Stimulated activated CD4-positive, alpha-beta T cell treated with anti-CD3 and anti-CD28 coated beads, Interleukin-4, amount 100 ng/mL, for 1 hour (primary cell): ENCODE measurements at places on chromosomes 4 and X.

GRCh38 chr4:90438522-90438921 lies 311.3 kb downstream of the CCSER1 start:
- no peak for DNase-seq

DNA sequence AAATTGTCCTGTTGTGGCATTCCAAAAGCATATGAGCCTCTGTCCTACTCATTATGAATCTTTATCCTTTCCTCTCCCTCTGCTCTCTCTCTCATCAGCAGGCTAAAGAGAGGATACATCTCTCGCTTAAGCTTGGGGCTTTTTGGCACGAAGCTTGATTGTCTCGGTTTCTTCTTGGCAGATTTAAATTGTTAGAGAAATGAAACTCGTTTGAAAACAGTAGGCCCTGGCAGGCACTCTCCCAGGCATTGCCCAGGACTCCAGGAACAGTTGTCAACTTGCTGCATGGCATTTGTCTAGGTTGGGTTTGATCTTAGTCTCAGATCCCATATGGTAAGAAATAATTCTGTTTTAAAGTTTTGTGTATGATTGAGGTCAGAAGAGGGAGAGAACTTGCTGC lies 35.5 kb downstream of the NAA11 start:
- DNase-seq: no peak

- no peak for DNase-seq
Measured at GRCh38 chrX:54007682-54008081, 36.6 kb downstream of the PHF8 start.

DNA sequence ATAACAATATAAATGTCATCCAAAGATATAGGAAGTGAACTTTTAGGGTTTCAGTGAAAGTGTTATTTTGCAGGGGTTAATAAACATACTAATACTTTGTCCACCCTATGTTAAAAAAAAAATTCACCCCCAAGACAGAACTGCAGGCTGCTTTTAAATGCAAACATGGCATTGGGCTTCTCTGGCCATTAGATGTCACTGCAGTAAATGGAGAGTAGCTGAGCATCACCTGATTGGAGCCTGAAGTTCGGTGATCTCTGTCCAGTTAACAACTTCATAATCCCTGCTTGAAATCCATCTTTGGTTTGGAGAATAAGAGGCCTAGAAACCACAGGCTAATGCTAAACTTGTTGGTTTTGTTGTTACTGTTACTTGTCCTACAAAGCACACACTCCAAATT lies 18.7 kb downstream of the SLC25A43 start:
- DNase-seq: no peak

GRCh38 chr4:21656832-21657231 lies 291.7 kb downstream of the KCNIP4 start:
- no peak for DNase-seq

- DNase-seq: no peak
Measured at GRCh38 chrX:101230636-101231035, 11.1 kb downstream of the DRP2 start.

DNA sequence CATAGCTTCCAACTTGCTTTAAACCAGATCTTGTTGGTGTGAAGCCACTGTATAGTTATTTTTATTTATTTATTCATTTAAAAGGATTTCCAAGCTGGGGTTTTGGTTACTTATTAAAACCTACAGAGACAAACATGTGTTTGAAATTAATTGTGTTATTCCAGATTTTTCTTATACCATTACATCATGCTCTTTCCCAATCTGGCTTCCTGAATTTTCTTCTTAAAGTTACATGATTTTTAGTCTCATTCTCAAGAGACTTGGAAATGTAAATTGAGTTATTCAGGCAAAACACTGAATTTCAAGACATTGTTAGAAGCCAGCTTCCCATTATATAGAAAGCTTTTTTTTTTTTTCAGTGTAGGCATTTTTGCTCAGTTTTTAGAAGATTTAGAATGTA lies 381.9 kb downstream of the IL1RAPL1 start:
- no peak for DNase-seq

DNA sequence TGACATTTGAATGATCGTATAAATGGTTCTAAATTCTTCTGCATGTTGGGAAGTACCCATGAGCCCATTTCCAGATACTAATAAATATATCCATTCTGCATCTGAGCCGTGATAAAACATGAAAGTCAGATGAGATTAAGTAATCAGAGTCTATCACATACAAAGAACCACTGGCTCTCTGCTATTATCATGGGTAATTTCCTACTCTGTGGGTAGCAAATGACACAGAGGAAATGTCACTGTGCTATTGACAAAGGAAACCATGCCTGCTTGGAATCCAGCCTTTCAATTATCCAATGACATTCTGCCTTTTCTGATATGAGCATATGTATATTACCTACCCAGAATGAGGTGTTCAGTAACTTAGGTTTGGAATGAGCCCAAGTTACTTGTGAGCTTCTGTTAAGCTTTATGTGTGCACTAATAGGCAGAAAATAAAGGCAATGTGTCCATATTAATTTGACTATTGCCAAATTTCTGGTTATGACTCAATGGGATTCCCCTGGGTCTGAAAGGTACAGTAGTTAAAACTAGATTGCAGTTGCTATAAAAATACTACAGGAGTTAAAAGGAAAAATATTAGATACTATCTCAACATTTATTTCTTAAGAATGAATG lies 238.7 kb upstream of the KCNIP4 start:
- DNase-seq: no peak

GRCh38 chrX:139924696-139925095 lies 8.2 kb downstream of the ATP11C start:
- DNase-seq: no peak

DNA sequence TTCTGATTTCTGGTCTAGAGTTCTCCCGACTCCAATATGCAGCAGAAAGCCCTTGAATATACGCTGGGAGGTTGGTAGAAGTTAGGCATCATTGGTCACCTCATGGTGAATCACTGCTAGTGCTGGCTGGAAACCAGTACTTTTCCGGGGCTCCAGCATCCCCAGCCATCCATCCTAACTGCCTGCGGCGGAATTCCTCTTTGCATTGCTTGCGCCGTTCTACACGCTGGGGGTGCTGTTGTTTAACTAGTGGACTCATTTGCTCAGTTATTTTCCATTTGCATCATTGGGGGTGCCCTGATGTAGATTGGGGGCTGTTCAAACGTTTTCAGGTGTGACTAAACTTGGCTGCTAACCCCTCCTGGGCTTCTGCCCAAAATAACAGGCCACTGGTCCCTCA lies 23.3 kb upstream of the GPR50 start:
- no peak for DNase-seq

DNA sequence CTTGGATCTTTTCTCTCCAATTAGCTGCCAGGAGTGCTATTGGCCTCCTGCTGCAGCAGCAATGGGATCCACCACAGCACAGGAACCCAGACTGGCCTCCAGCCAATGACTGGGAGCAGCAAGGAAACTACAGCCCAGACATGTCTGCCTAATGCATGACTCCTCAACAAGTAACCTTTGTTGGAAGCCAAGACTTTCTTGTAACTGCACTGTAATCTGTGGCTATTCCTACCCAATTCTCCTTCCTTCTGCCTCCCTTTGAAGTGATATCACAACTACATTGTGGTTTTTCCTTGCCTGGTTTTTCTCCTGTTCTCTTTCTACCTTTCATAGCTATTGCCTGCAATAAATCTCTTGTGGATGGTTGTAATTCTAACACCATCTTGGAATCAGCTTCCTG lies 39.8 kb downstream of the SNCA start:
- DNase-seq: no peak

DNA sequence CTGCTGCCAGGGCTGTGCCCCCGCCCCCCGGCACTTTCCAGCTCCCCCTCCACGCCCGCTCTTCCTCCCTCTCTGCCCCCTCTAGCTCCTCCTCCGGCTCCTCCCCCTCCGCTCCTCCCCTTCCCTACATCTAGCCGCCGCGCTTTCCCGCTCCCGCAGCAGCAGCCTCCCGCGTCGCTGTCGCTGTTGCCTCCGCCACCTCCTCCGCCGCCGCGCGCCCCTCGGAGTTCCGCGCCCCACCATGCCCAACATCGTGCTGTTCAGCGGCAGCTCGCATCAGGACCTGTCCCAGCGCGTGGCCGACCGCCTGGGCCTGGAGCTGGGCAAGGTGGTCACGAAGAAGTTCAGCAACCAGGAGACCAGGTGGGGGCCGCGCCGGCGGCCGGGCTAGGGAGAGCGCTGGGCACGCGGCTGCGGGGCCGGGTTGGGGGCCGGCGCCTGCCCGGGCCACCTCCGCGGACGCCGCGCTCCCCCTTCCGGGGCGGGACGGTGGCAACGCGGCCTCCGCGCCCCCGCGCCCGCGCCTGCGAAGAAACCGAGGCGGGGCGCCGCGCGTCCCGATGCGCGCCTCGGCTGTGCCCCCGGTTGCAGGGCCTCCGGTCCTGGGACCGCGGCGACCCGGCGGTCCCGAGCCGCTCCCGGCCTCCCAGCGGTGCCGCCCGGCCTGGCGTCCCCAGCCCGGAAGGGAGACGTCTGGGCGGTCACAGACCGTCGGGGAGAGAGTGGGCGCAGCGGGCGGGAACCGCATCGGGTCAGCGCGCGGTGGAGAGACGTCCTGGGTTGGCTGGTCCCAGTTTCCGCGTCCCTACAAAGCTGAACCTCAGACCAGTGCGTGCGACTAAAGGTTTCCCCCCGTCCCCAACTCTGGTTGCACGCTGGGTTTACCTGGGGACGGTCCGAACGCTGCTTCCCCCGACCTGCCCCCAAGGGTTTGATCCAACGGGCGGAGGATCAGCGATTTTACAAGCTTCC lies at the start of gene PRPS2:
TSS of gene PRPS2 (plus strand) at position 156 of the 972 bp plus-strand sequence. CDS start at position 242, 86 bp downstream.
- peak; percentile 76 for DNase-seq

GRCh38 chr4:74262522-74262921 lies 45.7 kb upstream of the EPGN start:
- no peak for DNase-seq

DNA sequence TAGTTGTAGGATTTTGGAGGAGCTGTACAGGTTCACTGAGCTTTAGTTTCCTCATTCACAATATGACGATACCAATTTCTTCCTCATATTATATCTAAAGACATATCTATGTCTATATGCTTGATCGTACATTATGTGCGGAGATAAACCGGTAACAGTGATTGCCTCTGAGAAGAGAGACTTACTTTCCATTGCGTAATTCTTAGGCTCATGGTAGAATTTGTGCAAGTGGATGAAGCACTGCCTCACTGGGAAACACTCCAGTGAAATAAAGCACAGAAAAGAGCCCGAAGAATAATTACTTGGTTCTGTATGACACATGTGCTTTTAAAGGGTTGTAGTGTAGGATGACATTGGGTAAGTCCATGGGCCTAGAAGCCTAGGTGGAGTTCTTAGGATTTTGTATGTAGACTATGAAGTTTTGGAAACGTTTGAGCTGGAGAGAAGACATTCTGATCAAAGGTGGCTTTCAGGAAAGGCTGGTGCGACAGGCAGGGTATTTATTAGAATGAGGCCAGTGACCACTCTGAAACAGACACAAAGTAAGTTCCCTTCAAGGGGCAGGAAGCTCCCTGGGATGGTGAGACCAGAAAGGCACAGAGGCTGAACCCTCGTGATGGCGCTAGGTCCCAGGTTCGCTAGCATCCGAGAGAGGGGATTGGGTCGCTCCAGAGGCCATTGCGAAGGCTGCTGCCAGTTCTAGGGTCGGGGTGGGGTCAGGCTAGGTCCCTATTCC lies 649 bp upstream of the VBP1 start:
- no peak for DNase-seq

DNA sequence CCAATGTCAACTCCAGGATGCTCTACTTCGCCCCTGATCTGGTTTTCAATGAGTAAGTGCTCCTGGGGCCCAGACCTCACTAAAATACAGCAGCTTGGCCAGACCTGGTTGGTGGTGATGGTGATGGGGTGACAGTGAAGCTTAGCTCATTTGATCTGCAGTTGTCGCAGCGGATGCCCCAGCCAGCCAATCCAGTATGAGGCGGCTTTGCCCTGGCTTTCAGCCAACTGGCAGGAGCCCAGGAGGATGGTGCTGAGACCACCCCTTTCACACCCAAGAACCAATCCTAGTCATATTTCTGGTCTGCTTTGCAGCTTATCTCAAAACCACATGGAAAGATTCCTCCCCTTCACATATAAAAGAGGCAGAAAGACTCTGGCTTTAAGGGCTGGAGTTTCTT lies 173.8 kb downstream of the AR start:
- DNase-seq: no peak

GRCh38 chrX:24253030-24253429 lies 60.8 kb downstream of the SUPT20HL2 start:
- no peak for DNase-seq
